Stimulated activated CD4-positive, alpha-beta T cell treated with anti-CD3 and anti-CD28 coated beads, Interleukin-1b, Interleukin-23, amount 100 ng/mL, for 24 hours (primary cell): ENCODE measurements at places on chromosomes 3 and 15.

- DNase-seq: no peak
Measured at GRCh38 chr15:74552773-74553441, 11.9 kb downstream of the ARID3B start.

DNA sequence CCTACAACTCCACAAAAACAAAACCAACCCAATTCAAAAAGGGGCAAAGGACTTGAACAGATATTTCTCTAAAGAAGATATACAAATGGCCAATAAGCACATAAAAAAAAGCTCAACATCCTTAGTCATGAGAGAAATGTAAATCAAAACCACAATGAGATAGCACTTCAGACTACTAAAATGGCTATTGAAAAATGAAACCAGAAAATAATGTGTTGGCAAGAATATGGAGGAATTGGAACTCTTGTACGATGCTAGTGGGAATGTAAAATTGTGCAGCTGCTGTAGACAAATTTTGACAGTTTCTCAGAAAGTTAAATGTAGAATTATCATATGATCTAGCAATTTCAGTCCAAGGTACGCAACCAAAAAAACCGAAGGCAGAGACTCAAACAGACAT, 29.0 kb downstream of the KY start:
- DNase-seq: no peak

- DNase-seq: no peak
Measured at GRCh38 chr15:91320101-91320500, 220.0 kb downstream of the SV2B start.

DNA sequence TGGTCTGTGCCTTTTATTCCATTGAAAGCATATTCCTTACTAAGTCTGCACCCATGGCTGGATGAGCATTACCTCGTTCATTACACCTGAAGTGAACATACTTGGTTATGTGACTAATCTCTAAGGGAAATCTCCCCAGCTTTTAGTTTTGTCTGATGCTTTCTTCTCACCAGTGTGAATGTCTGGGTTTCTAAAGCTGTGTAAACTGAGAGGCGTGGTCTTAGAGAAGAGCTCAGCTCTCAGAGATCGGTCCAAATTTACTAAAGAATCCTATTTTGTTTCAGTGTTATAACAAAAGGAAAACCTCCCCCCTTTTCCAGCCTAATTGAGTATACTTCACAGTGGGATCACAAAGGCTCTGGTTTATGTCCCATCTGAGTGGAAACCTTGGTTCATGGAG, 352.3 kb downstream of the PTPRG start:
- DNase-seq: no peak

GRCh38 chr3:183485093-183485492, 56.7 kb upstream of the MCF2L2 start:
- DNase-seq: no peak

DNA sequence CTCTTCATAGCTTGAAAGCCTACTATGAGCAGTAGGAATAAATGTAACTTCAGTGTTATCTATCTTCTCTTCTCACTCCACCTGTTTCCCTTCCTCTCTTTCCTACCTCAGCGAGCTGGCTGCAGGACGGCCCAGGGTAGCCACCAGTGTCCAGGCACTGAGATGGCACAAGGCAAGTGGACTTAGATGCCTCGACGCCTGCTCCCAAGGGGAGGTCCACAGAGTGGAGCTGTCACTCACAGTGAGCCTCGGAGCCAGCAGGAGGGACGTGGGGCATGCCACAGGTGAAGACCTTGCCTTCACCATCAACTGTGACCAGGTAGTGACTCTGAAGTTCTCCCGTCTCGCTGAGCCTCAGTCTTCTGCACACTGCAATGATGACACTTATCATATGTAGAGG, 88.2 kb downstream of the PCSK6 start:
- DNase-seq: no peak

DNA sequence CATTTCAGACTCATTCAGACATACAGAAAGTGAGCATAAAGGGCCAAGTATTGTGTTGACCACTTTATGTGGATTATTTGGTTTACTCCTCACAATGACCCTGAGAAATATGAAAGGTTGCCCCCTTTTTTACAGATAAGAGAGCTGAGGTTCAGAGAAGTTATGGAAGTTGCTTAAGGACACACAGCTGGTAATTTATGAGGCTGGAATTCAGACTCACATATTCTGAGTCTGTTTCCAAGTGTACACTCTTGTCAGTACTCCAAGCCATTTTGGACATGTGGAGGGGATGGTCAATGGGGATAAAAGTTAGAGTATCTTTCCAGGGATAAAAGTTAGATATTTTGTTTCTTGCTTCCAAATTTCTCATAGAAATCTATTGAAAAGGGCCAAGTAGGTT, 15.9 kb downstream of the ITPR1 start:
- no peak for DNase-seq

- no peak for DNase-seq
Measured at GRCh38 chr3:173770011-173770410, 372.5 kb downstream of the NLGN1 start.
